ENCODE measurements at places on chromosomes 5 and 9. TPM values are rescaled to one million over a fixed set of nuclear protein-coding genes. Genes with fewer than 3 reads are reported as not detected.

GRCh38 chr5:72308853-72309191 lies 11.2 kb downstream of the MRPS27 start:
- H3K4me3 ChIP-seq, result no peak overlapping the region
- H3K27ac ChIP-seq, result peak overlapping the region; percentile 25
- peaks cover 7% of the 10 kb centered on the region for H3K36me3 ChIP-seq

FOXI1 gene
- total RNA-seq, result not detected

DNA sequence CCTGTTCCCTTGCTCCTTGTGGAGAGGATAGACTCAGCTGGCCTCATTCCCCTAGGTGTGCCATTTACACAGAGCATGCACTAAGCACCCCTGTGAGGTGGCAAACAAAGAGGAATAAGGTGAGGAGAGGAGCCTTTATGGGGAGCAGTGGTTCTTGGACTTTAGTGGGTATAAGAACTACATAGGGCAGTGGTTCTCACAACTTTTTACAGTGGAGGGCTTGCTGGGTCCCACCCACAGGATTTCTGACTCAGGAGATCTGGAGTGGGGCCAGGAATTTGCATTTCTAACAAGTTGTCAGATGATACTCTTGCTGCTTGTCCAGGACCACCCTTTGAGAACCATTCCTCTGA lies 42.0 kb downstream of the CSF1R start:
- H3K4me3 ChIP-seq, result peak overlapping the region; percentile 11
- H3K27ac ChIP-seq, result peak overlapping the region; percentile 81
- no peaks in the 10 kb centered on the region for H3K27me3 ChIP-seq
- peaks cover 68% of the 10 kb centered on the region for H3K36me3 ChIP-seq

- DNase-seq, result no peak
- no peaks in the 10 kb centered on the region for H3K36me3 ChIP-seq
- no peak overlapping the region for H3K27ac ChIP-seq
- no peak overlapping the region for H3K4me3 ChIP-seq
These were observed 189.5 kb downstream of the BRINP1 start for GRCh38 chr9:119179701-119180100.

- no peak overlapping the region for H3K27ac ChIP-seq
- no peaks in the 10 kb centered on the region for H3K27me3 ChIP-seq
- H3K4me3 ChIP-seq, result no peak overlapping the region
- peaks cover 4% of the 10 kb centered on the region for H3K36me3 ChIP-seq
- no peaks in the 10 kb centered on the region for H3K4me1 ChIP-seq
- DNase-seq, result no peak
These were observed 59.4 kb downstream of the IL6ST start for GRCh38 chr5:55935371-55935770.

DNA sequence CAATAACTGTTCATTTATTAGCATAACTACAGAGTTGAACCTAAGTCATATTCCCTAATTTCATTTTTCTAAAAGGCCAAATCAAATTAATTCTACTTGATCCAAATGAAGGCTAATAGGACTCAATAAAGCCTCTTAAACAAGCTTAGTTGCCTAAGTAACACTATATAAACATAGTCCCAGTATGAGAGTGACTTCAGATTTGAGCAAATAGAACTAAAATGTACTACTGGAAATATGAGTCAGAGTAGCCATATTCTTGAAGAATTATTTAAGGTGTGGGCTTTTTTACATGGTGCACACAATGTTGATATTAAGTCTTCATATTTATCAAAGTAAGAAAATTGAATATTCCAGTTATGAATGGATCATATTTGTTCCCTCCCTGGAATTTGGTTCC lies 872.3 kb downstream of the MAT2B start:
- H3K27ac ChIP-seq, result no peak overlapping the region
- no peak for DNase-seq
- no peak overlapping the region for H3K4me3 ChIP-seq
- no peaks in the 10 kb centered on the region for H3K36me3 ChIP-seq
- no peaks in the 10 kb centered on the region for H3K4me1 ChIP-seq

DNA sequence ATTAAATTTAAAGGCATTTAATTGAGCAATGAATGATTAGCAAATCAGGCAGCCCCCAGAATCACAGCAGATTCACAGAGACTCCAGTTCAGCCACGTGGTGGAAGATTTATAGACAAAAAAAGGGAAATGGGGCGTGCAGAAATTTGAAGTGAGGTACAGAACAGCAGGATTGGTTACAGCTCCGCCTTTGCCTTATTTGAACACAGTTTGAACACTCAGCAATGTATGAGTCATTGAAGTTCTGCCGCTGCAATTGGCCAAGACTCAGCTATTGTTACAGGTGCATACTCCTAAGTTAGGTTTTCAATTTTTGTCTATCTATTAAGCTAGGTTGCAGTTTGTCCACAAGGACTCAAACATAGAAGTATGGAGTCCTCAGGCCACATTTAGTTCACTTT lies 157.7 kb upstream of the SLC12A2 start:
- H3K4me1 ChIP-seq, result peaks cover 4% of the 10 kb centered on the region
- peak; percentile 34 for DNase-seq
- no peaks in the 10 kb centered on the region for H3K27me3 ChIP-seq
- no peak overlapping the region for H3K27ac ChIP-seq

IRGM gene
- total RNA-seq, result not detected

- no peak for DNase-seq
- H3K4me3 ChIP-seq, result no peak overlapping the region
- no peak overlapping the region for H3K27ac ChIP-seq
- H3K4me1 ChIP-seq, result no peaks in the 10 kb centered on the region
- H3K27me3 ChIP-seq, result no peaks in the 10 kb centered on the region
- H3K36me3 ChIP-seq, result no peaks in the 10 kb centered on the region
These were observed 37.6 kb upstream of the MTAP start for GRCh38 chr9:21764846-21765245.

ZBED3 gene
- total RNA-seq, result 6.0 TPM

DNA sequence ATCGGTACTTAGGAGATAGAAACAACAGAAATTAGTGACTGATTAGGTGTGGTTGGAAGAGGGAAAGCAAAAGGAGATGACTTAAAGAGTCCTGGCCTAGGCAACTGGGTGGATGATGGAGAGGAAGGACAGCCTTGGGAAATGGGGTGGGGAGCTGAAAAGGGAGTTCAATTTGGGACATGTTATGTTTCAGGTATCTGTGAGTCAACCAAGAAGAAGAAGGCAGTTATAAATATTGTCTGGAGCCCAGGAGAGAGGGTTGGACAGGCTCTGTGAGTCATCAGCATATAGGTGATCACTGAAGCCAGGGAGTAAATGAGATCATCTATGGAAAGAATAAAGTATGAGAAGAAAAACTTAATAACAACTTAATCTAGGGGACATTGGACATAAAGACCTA lies 357.7 kb downstream of the NPR3 start:
- peak; percentile 51 for DNase-seq
- H3K36me3 ChIP-seq, result no peaks in the 10 kb centered on the region
- H3K27ac ChIP-seq, result no peak overlapping the region
- H3K4me3 ChIP-seq, result no peak overlapping the region

GRCh38 chr5:58399951-58400350 lies 59.9 kb downstream of the PLK2 start:
- no peak overlapping the region for H3K4me3 ChIP-seq
- H3K27me3 ChIP-seq, result no peaks in the 10 kb centered on the region
- no peaks in the 10 kb centered on the region for H3K4me1 ChIP-seq
- no peak overlapping the region for H3K27ac ChIP-seq
- H3K36me3 ChIP-seq, result no peaks in the 10 kb centered on the region
- no peak for DNase-seq

SHROOM1 gene
- total RNA-seq, result 5.0 TPM

RNF183 gene
- total RNA-seq, result not detected

GRCh38 chr5:97576956-97577355 lies 393.9 kb upstream of the RIOK2 start:
- no peaks in the 10 kb centered on the region for H3K4me1 ChIP-seq
- H3K36me3 ChIP-seq, result no peaks in the 10 kb centered on the region
- no peak for DNase-seq
- H3K4me3 ChIP-seq, result no peak overlapping the region
- no peak overlapping the region for H3K27ac ChIP-seq
- H3K27me3 ChIP-seq, result no peaks in the 10 kb centered on the region

DNA sequence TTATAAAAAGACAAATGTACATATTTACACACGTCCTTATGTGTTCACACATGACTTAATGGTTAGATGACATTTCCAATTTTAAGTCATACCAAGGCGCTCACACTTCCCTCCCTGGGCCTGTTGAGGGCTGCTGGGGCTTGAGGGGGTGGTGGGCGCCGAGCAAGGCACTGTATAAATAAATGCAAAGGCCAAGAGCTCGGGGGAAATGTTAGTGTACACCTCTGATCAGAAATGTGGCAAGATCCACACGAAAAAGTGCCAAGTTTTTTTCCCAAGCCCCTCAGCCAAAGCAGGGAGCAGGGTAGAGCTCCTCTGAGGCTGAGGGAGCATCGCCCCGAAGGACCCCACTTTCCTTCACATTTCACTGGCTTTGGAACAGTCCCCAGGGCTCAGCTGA lies 7.5 kb downstream of the IRF1 start:
- no peak overlapping the region for H3K4me3 ChIP-seq
- no peaks in the 10 kb centered on the region for H3K4me1 ChIP-seq
- peaks cover 27% of the 10 kb centered on the region for H3K36me3 ChIP-seq

MYORG gene
- total RNA-seq, result 6.9 TPM

- no peak overlapping the region for H3K4me3 ChIP-seq
- H3K36me3 ChIP-seq, result no peaks in the 10 kb centered on the region
- H3K27ac ChIP-seq, result peak overlapping the region; percentile 91
- peak; percentile 72 for DNase-seq
- H3K4me1 ChIP-seq, result peaks cover 19% of the 10 kb centered on the region
These were observed 30.1 kb downstream of the ZNF462 start for GRCh38 chr9:106893088-106893487.

ASTN2 gene
- total RNA-seq, result 13.6 TPM

SLC4A9 gene
- total RNA-seq, result not detected

- DNase-seq, result no peak
- H3K27me3 ChIP-seq, result no peaks in the 10 kb centered on the region
- no peak overlapping the region for H3K27ac ChIP-seq
- no peaks in the 10 kb centered on the region for H3K36me3 ChIP-seq
These were observed 120.6 kb upstream of the CCDC112 start for GRCh38 chr5:115417076-115417475.

DBN1 gene
- total RNA-seq, result 371 TPM

DNA sequence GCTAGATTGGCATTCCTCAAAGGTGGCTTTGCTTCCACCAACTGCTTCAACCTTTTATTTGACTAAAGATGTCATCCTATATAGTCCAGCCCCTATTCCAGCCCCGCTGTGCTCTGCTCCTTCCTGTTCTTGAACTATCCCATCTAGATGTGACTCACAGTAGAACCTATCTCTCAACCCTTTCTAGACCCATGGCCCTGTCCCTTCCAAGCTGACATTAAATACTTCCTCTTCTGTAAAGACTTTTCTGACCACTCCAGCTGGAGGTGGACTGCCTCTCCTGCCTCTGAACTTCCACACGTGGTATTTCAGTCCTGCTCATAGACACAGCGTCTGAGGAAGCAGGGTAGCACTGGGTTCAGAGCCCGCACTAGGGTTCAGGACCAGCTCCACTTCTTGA lies 32.4 kb downstream of the OSTF1 start:
- H3K27ac ChIP-seq, result no peak overlapping the region
- no peak for DNase-seq
- H3K4me3 ChIP-seq, result no peak overlapping the region
- no peaks in the 10 kb centered on the region for H3K27me3 ChIP-seq
- H3K36me3 ChIP-seq, result no peaks in the 10 kb centered on the region
- H3K4me1 ChIP-seq, result no peaks in the 10 kb centered on the region

- H3K4me3 ChIP-seq, result no peak overlapping the region
- no peak for DNase-seq
- no peaks in the 10 kb centered on the region for H3K4me1 ChIP-seq
- no peaks in the 10 kb centered on the region for H3K27me3 ChIP-seq
These were observed 46.0 kb downstream of the CDO1 start for GRCh38 chr5:115770466-115770865.

GRCh38 chr9:117957267-117957666 lies 253.1 kb downstream of the TLR4 start:
- H3K27ac ChIP-seq, result no peak overlapping the region
- no peaks in the 10 kb centered on the region for H3K36me3 ChIP-seq
- DNase-seq, result no peak
- no peak overlapping the region for H3K4me3 ChIP-seq
- H3K27me3 ChIP-seq, result no peaks in the 10 kb centered on the region

GRCh38 chr5:177067503-177067902 lies 19.2 kb upstream of the FGFR4 start:
- H3K27me3 ChIP-seq, result no peaks in the 10 kb centered on the region
- DNase-seq, result no peak
- peaks cover 12% of the 10 kb centered on the region for H3K36me3 ChIP-seq
- H3K4me3 ChIP-seq, result no peak overlapping the region
- H3K27ac ChIP-seq, result no peak overlapping the region

DNA sequence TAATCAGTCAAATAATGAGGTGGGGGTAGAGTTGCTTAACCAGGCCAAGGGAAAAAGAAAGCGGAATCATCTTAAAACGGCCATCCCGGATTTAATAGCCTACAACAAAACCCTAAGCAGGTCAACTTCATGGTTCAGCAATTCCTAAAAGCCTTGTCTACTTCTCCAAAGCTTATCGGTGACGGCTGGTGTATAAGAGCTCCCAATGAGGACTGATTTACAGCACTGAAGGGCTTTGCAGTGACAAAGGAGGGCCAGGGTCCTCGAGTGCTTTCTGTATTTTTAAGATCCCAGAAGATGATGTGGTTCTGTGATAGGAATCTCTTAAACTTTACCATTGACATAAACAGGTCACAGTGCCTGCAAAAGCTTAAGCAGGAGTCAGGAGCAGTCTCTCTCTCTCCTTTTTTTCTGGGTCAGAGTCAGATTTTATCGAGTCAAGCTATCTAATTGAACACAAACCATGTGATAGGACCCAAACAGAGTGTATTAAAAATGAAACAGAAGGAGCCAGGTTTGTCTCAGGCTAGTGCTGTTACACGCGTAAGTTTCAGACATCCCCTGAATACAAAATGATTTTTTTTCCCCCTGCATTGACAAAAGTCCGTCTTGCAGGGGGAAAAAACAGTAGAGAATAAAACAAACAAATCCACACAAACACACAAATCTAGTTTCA lies 663.6 kb upstream of the ZNF608 start:
- no peaks in the 10 kb centered on the region for H3K27me3 ChIP-seq
- peaks cover 43% of the 10 kb centered on the region for H3K4me1 ChIP-seq
- peak overlapping the region; percentile 98 for H3K27ac ChIP-seq
- no peaks in the 10 kb centered on the region for H3K36me3 ChIP-seq

GALNT10 gene
- total RNA-seq, result 118 TPM

NPR3 gene
- 0.50 TPM for total RNA-seq

NR2F1-AS1 gene
- 7.3 TPM for total RNA-seq

CTXN3 gene
- total RNA-seq, result not detected

GRCh38 chr5:158573829-158574228 lies 525.9 kb downstream of the EBF1 start:
- no peak for DNase-seq
- no peaks in the 10 kb centered on the region for H3K4me1 ChIP-seq
- H3K27me3 ChIP-seq, result no peaks in the 10 kb centered on the region
- H3K27ac ChIP-seq, result no peak overlapping the region

GRCh38 chr5:33944543-33945132 lies 8.5 kb downstream of the RXFP3 start:
- no peak overlapping the region for H3K27ac ChIP-seq
- peaks cover 23% of the 10 kb centered on the region for H3K27me3 ChIP-seq
- no peak for DNase-seq
- no peaks in the 10 kb centered on the region for H3K4me1 ChIP-seq
- H3K36me3 ChIP-seq, result no peaks in the 10 kb centered on the region

NR4A3 gene
- 3.6 TPM for total RNA-seq

Data from astrocyte (in vitro differentiated cells and primary cell).